ENCODE measurements at places on chromosomes 3 and 15.

DNA sequence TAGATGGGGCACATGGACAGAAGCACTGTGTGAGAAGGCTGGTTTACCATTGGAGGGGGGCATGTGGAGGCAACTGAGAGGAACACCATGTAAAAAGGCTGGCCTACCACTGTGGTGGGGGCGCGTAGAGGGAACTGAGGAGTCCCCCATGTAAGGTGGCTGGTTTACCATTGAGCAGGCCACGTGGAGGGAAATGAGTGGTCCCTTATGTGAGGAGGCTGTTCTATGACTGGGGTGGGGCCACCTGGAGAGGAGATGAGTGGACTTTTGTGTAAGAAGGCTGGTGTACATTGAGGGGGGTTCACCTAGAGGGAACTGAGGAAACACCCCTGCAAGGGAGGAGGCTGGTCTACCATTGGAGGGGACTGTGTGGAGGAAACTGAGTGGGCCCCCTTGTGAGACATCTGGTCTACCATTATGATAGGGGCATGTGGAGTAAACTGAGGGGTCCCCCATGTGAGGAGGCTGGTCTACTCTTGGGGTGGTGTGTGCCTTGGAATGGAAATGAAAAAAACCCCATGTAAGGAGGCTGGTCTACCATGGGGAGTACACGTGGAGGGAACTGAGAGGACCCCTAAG, 156.9 kb downstream of the FBLN2 start:
- DNase-seq = no peak

GRCh38 chr3:136209921-136210320, 13.8 kb upstream of the MSL2 start:
- DNase-seq = no peak

GRCh38 chr15:37108381-37109167, 8.2 kb upstream of the MEIS2 start:
- DNase-seq = no peak

- no peak for DNase-seq
These were observed 20.6 kb downstream of the SPSB4 start for GRCh38 chr3:141071681-141072260.

GRCh38 chr3:16803019-16803418, 81.7 kb upstream of the PLCL2 start:
- no peak for DNase-seq

DNA sequence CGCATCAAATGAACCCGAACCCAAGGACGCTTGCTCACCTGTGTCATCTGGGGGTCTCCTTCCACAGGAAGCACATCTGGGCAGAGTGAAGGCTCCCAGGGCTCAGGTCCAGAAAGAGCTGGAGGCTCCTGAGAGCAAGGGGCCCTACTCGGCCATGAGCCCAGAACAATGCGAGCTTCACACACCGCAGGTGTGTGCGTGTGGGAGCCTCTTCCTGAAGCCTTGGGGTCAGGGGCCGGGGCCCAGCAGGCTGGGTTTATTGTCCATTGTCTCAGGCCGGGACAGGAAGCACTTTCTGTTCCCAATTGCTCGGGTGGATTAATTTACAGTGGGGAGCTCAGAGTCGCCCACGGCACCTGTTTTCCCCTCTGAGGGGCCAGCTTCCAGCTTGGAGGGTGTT, 74.8 kb downstream of the RPN1 start:
- DNase-seq = no peak

DNA sequence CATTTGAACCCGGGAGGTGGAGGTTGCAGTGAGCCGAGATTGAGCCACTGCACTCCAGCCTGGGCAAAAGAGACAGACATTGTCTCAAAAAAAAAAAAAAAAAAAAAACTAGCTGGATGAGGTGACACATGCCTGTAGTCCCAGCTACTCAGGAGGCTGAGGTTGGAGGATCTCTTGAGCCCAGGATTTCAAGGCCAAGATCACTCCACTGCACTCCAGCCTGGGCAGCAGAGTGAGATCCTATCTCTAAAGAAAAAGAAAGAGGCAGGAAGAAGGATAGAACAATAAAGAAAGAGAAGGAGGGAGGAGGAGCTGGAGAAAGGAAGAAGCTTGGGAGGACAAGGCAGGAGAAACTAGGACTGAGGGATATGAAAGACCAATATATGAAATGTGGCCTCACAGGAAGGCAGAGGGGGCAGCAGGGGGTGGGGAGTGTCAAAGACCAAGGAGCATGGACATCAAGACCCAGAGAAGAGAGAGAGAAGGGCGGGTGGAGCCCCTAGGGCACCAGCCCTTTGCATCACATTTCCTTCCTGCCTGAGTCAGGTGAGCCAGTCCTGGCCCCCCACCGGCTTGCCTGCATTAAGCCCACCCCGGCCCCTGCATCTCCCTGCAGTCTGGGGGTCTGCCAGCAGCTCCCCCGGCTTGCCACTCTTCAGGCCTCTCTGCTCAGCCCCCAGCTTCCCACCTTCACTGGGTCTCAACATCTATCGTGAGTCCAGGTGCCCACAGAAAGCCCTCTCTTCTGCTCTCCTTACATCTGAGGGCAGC, 11.5 kb downstream of the IGDCC3 start:
- no peak for DNase-seq

DNA sequence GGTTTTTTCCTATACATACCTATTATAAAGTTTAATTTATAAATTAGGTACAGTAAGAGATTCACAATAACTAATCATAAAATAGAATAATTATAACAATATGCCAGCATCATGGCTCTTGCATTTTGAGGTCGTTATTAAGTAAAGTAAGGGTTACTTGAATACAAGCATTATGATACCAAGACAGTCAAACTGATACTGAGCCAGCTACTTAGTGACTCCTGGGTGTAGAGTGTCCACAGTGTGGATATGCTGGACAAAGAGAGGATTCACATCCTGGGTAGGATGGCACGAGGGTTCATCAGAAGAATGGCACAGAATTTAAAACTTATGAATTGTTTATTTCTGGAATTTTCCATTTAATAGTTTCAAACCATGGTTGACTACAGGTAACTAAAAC, 157.2 kb upstream of the IL12A start:
- no peak for DNase-seq

- DNase-seq = no peak
These were observed 51.7 kb downstream of the FAM174B start for GRCh38 chr15:92603743-92604470.

DNA sequence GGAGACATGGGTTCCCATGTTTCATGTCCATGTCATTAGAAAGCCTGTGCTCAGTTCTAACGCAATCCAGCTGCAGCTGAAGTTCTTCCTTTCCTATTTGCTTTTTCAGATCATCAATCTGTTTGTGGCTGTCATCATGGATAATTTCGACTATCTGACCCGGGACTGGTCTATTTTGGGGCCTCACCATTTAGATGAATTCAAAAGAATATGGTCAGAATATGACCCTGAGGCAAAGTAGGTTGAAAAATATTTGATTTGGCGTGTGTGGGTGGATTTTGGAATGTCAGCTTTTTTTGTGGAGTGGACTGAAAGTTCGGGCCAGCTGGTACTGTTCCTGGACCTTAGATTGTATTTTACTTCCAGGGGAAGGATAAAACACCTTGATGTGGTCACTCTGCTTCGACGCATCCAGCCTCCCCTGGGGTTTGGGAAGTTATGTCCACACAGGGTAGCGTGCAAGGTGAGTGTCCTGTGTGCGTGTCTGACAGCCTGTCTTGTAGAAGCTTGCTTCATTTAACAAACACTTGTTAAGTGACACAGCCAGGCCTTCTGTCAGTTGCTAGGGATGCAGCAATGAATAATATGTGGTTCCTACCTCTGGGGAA, 69.6 kb downstream of the CHDH start:
- no peak for DNase-seq

- DNase-seq = no peak
These were observed 8.4 kb downstream of the NR1D2 start for GRCh38 chr3:23953523-23953922.

GRCh38 chr3:72579191-72579580, 269.1 kb downstream of the SHQ1 start:
- no peak for DNase-seq

DNA sequence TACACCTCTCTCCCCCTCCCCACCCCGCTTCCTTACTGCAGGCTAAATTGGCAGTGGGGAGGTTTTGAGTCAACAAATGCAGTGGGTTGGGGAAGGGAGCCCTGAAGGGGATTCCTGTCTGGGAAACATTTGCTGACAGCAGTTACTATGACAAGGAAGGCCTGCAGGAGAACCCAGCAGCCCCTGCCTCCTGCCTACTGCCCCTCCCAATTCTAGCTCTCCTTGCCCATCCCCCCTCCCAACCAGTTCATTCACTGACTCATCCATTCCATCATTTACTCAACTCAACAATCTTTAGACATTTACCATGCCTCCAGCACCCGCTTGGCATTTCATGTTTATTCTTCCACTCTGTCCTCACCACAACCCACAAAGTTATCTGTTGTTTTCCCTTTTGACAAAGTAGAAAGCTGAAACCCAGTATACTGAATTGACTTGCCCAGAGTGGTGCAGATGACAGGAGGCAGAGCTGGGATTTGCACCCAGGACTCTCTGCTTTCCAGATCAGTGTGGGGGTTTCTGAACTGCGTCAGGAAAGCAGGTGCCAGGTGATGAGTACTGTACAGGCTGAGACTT, 75.0 kb downstream of the MAGEF1 start:
- DNase-seq = no peak

GRCh38 chr15:31340592-31340991, 14.0 kb downstream of the KLF13 start:
- no peak for DNase-seq

GRCh38 chr3:136142592-136142991, 53.5 kb downstream of the MSL2 start:
- DNase-seq = no peak

DNA sequence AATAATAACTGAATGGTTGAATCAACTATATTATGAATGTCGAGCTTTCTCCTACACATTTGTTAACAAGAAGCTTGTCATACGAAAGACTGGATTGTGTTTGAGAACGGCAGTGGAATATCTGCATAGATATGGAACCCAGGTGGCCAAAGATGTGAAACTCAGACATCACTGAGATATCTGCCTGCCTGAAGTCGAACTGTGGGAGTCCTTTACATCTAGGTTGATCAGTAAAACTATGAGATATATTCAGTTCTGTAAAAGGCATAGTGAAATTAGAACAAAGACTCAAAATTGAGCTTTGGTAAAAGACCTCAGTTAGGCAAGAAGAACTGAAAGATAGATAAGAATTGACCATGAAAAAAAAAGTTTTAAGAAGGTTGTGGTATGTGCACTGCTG, 41.5 kb upstream of the TOP2B start:
- no peak for DNase-seq

GRCh38 chr3:134277066-134277660, 26.5 kb upstream of the RYK start:
- no peak for DNase-seq

GRCh38 chr3:123154020-123154985, 47.4 kb upstream of the SEC22A start:
- DNase-seq = no peak

GRCh38 chr3:98690876-98691275, 72.3 kb upstream of the ST3GAL6 start:
- DNase-seq = no peak

DNA sequence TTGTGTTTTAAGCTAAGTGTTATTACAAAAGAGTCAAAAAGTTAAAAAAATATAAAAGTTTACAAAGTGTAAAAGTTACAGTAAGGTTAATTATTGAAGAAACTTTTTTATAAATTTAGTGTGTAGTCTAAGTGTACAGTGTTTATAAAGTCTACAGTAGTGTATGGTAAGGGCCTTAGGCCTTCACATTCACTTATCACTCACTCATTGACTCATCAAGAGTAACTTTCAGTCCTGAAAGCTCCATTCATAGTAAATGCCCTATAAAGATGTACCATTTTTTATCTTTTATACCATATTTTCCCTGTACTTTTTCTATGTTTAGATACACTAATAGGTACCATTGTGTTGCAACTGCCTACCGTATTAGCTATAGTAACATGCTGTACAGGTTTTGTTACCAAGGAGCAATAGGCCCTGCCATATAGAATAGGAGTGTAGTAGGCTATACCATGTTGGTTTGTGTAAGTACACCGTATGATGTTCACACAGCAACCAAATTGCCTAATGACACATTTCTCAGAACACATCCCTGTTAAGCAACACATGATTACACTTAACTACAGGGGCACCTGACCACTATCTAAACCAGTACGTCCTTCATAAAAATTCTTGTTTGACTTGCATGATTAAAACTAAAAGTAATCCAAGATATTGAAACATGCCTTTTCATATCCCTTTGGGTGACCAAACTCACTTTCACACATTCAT, 17.2 kb downstream of the RAD18 start:
- DNase-seq = no peak

DNA sequence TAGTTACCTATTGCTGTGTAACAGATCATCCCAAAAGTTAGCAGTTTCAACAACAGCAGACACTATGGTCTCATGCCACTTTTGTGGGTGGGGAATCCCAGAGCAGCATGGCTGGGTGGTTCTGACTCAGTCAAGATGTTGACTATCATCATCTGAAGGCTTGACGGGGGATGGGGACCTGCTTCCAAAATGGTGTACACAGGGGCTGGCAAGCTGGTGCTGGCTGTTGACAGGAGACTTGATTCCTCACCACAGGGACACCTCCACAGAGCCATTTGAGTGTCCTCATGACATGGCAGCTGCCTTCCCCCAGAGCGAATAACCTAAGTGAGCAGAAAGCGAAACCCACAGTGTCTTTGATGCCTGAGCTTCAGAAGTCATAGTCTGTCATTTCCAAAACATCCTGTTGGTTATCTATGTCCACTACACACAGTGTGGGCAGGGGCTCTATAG, 19.1 kb downstream of the DNAJB8 start:
- DNase-seq = peak; percentile 59

DNA sequence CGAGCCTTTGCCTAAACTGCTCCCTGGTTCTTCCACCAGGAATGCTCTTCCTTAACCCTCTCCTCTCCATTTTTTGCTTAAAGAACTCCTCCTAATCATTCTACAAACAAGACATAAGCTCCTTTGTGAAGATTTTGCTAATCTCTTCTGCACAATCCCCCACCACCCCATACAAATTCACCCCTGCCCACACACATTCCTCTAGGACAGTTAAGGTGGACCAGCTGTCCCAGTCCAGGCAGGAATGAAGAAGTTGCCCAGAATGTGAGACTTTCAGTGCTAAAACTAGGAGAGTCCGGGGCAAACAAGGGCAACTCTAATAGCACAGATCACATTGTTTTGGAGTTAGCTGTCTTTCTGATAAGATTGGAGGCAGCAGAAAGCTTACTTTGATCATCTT, 13.9 kb upstream of the FAM174B start:
- no peak for DNase-seq

- no peak for DNase-seq
These were observed 66.1 kb downstream of the ADAMTS17 start for GRCh38 chr15:100275641-100276040.

- no peak for DNase-seq
These were observed 254.3 kb downstream of the SHQ1 start for GRCh38 chr3:72593881-72594397.

DNA sequence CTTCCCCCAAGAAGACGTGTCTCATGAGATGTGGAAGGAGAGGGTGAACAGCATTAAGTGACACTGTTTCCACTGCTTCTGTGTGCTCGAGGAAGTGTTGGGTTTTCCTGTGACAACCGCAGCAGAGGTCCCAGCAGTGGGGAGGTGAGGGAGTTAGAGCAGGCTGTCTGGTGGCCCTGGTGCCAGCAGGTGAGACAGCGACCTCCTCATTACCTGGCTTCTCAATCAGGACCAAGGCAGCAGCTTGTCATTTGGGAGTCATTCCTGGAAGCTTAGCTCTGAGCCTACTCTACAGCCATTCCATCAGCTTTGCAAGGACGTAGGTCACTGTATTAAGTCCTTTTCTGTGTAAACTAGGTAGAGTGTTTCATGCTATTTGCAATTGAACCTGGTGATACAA, 63.3 kb upstream of the RGMA start:
- DNase-seq = no peak
